ENCODE measurements at places on chromosomes 12 and 14.

DNA sequence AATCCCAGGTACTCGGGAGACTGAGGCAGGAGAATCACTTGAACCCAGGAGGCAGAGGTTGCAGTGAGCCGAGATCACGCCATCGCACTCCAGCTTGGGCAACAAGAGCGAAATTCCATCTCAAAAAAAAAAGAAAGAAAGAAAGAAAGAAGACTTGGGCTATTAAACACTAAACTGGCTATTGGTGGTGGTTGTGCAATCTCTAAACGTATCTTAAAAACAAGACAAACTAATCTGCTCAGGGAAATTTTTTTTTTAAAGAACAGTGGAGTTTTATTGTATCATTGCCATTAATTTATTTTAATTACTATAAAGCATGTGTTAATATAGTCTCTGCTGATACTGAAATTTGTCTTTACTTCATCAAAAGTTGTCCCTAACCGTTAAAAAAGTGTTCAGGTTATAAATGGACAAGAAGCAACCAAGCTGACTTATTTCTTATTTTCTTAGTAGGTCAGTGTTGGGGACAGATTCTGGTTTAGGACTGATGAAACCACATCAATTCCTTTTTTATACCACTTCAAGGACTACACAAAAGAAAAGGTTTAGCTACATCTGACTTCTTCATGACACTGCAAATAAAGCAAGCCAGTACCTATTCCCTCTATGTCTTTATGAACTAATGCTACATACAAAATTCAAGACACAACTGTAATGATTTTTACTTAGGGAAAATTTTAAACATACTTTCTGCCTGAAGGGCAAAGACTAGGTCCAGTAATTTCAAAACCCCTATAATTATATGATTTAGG lies 68.7 kb upstream of the KRAS start:
- no peak for DNase-seq

DNA sequence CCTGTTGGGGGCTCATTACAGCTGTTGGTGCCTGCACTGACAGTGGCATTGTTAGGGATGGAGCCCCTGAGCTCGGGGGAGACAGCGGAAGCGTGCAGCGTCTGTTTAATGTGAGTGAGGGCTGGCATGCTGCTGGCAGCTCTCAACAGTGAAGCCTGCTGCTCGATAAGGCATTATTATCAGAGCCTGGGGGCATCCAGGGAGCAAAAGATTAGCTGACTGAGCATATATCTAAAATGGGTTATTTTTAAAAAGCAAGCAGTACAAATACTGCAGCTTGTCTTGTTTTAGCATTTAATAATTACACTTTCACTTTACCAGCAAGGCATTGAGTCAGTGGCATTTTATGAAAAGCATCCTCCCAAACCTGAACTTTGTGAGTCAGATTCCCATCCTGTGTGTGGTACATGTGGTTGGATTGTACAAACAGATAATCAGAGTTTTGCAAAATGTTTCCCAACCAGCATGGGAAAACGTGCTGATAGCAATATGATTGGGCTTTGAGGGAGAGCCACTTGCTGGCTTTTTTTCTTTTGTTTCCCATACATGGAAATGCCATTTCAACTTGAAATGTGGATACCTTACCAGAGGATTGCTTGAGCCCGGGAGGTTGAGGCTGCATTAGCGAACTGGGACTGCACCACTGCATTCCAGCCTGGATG lies 150.8 kb downstream of the PRKCH start:
- no peak for DNase-seq

DNA sequence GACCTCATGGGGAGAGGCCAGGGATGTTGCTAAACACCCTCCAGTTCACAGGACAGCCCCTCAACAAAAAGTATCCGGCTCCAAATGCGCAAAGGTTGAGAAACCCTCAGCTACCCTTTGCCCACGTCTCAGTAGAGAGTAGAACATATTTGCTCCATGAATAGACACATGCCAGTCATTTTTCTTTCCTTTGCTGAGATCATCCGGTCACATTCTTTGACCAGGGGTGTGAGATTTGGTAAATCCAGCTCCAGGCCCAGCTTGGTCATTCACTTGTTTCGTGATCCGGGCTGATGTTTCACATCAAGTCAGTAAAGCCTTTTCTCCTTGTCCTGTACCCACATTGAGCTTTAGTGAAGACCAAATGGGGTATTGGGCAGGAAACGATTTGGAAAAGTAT lies 83.6 kb upstream of the LHX5 start:
- no peak for DNase-seq

- DNase-seq = no peak
Observed at GRCh38 chr14:37870632-37871346, 275.4 kb downstream of the TTC6 start.

GRCh38 chr12:57869298-57869926 lies 22.9 kb upstream of the CTDSP2 start:
- no peak for DNase-seq

DNA sequence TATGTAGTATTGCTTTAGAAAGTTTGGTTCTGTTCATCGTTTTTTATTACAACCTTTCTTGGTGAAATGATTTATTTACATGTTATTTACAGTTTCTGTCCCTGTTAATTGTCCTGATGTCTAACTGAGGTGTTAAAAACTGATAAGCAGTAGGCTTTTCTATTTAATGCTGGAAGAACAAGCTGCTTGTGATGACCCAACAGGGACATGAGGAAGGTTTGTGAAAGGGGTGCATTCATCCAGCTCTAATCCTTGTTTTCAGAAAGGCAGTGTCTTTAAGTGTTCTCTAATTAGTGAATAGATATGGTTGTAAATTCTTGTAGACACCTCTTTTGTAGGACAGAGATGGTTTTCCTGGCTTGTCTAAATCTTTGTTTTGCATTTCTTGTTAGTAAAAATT lies 191.4 kb downstream of the FOXA1 start:
- no peak for DNase-seq

DNA sequence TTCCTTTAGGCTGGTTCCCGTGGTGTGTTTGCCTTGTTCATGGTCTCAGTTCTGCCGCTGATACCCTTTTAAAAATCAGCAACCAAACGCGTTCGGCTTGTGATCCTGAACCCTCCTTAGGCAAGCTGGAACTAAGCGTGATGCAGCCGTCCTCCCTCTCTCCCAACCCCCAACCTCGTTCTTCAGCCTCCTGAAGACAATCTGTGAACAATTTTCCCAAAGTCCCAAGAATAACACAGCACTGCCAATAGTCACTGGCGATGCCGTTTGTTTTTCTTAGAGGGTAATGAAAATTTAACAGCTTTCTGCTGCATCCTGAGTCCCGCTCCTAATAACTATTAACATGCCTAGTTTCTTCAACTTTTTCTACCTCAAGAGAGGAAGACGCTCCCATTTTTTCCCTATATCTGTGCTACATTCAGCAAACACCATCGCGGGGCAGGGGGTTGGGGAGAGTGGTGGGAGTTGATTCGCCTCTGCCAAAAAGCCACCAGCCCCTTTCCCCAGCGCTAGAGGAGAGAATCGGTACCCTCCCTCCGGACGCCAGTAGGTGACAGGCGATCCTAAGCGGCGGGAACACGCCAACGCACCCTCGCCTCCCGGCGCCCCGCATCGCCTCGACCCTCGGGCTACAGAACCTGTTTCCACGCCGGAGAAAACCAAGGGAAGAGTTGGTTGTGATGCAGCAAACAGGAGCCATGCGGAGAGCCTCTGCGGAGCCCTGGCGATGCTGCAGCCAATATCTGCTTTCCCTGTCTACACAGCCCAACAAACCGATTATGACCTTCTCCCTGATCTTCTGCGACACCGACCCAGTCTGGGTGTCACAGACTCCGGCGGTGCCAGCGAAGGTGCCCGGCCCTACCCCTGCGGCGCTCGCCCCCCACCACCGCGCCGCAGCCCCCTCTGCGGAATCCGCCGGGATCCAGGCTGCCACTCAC lies 752 bp downstream of the PRICKLE1 start:
- DNase-seq = peak; percentile 35

DNA sequence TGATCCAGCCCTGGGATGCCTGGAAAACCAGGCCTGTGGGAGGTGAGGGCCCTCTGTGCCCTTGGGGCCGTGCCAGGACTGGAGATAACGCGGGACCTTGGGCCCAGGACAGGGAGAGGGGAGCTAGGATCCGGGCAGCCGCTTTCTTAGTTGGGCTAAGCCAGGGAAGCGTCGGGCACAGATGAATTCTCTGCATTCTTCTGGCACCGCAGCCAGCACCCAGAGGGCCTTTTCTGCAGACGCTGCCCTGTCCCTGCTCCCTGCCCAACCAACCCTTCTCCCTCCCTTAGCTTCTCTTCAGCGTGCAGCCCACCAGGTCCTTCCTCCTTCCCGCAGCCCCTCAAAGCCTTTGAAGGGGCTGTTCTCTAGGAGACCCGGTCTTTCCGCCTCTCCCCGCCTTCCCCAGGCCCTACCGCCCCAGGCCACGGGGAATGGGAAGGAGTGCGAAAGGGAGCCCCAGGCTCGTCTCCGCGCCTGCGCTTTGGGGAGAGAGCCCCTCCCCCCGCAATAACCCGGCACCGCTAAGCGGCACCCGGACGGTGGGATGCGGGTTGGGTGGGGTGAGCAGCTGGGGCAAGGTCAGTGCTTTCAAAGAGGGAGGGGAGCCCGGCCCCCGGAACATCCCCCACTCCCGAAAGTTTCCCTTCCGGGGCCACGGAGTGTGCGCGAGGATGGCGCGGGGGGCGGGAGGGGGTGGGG lies 663 bp downstream of the NCKAP5L start:
- DNase-seq = peak; percentile 60

DNA sequence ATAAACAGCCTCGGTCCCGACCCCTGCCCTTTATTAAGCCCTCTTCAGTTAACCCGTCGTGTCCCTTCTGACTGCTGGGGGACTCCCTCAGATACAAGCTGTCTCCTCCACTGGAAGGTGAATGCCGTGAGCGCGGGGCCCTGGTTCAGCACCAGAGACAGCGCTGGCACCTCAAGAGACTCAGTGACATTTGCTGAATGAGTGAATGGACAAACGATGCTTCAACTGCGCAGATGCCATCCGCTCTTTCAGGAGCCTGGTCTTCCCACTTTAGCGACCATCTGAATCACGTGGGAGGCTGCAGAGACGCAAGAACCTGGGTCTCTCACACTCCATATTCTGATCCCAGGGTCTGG lies 92.6 kb upstream of the SFSWAP start:
- DNase-seq = no peak

DNA sequence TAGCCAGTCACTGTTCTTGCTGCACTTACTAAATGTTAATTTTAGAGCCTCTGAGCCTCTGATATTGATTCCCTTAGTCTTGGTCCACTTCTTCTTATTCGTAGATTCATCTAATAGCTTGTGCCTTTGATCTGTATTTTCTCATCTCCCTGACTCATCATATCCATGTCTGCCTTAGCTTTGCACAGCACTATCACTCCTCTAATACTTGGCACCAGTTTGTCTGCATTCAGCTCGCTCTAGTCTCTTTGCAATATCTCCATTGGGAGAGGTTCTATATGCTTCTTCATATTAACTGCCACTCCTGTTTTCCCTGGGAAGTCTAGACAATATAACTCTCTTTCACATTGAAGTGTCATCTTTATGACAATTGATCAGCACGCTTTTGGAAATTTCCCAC lies 68.5 kb upstream of the CSRP2 start:
- no peak for DNase-seq

GRCh38 chr12:78878866-78879265 lies 14.3 kb downstream of the SYT1 start:
- DNase-seq = no peak

- DNase-seq = no peak
Observed at GRCh38 chr12:113298861-113299545, 35.9 kb downstream of the SLC8B1 start.

GRCh38 chr12:127685491-127685890 lies 581.5 kb upstream of the TMEM132C start:
- no peak for DNase-seq

DNA sequence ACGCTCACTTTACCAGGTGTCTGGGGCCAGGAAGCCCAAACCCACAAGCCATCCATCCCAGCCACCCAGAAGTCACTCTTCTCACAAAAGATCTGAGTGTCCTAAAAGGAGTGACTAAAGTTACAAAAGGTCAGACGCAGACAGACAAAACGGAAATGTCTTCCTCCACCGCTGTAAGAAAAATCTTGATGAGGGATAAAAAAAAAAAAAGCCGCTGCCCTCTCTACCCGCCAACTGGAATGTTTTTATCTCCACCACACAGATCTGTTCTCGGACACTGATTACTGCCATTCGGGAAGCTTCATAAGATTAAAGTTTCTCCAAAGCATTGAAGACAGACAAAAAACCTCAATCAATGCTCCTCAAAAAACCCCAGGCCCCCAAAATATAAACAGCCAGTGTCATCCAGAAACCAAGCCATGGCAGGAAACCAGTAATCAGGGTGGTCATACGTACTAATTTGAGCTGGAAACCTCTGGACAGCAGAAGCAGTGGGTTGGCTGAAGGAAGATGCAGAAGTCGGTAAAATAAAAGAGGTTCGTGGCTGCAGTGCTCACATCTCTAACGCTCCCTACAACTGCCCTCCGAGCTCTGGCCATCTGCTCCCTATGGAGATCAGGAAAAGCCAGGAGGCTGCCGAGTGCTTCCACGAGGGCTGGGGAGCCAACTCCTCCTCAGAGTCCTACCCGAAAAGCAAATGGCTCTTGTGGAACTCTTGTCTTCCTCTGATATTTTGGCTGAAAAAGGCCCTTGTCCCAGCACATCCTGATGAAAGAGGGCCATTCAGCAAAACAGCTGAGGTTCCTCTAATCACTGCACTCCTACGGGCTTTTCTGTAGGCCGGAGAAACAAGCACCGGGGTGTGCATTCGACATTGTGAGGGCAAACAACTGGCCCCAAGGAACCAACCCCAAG lies 30.3 kb downstream of the SSH1 start:
- no peak for DNase-seq
